ENCODE measurements at places on chromosomes 12 and 14. TPM values are rescaled to one million over a fixed set of nuclear protein-coding genes. Genes with fewer than 3 reads are reported as not detected.

DNA sequence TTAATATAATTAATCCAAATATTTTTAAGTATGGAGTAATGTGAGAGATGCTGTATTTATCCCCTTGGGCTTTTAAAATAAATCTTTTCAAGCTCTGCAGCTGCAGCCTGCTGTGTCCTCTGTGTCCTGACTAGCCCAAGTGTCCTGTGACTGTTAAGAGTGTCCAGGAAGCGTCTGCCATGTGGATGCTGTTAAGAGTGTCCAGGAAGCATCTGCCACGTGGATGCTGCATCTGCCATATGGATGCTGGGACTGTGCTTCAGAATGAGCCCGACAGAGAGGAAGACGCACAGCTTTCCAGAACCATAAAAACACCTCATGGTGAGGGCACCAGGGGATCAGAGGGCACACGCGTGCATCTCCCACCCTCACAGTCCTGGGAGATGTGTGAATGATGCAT is 307.2 kb downstream of the ADGRD1 start:
- H3K4me1 ChIP-seq = no peaks in the 10 kb centered on the region
- no peak for DNase-seq
- no peak overlapping the region for H3K4me3 ChIP-seq
- no peaks in the 10 kb centered on the region for H3K36me3 ChIP-seq
- no peaks in the 10 kb centered on the region for H3K27me3 ChIP-seq
- H3K27ac ChIP-seq = no peak overlapping the region

- no peaks in the 10 kb centered on the region for H3K27me3 ChIP-seq
- no peaks in the 10 kb centered on the region for H3K36me3 ChIP-seq
- no peak for DNase-seq
- H3K27ac ChIP-seq = no peak overlapping the region
- H3K4me1 ChIP-seq = no peaks in the 10 kb centered on the region
Observed at GRCh38 chr14:95198320-95198719, 41.0 kb upstream of the DICER1 start.

- peaks cover 4% of the 10 kb centered on the region for H3K36me3 ChIP-seq
- no peak overlapping the region for H3K27ac ChIP-seq
- DNase-seq = no peak
- no peaks in the 10 kb centered on the region for H3K27me3 ChIP-seq
- no peak overlapping the region for H3K4me3 ChIP-seq
Observed at GRCh38 chr12:1256991-1257390, 266.0 kb downstream of the ERC1 start.

- H3K4me3 ChIP-seq = no peak overlapping the region
- H3K4me1 ChIP-seq = peaks cover 26% of the 10 kb centered on the region
- peak; percentile 97 for DNase-seq
- H3K27ac ChIP-seq = peak overlapping the region; percentile 70
- H3K27me3 ChIP-seq = no peaks in the 10 kb centered on the region
Observed at GRCh38 chr14:68779761-68780323, 13.0 kb downstream of the ZFP36L1 start.

DNA sequence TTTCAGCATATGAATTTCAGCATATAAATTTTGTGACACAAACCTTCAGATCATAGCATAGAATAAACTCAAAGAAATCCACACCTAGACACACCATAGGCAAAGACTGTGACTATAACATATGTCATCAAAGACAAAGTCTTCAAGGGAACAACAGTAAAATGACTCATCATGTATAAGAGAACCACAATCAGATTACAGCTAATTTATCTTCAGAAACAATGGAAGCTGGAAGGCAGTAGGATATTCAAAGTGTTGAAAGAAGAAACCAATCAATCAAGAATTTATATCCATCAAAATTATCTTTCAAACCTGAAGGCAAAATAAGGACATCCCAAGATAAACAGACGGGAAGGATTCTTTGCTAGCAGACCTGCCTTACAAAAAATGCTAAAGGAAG is 29.0 kb downstream of the DLK1 start:
- H3K4me1 ChIP-seq = no peaks in the 10 kb centered on the region
- no peak overlapping the region for H3K4me3 ChIP-seq
- H3K36me3 ChIP-seq = no peaks in the 10 kb centered on the region
- H3K27me3 ChIP-seq = no peaks in the 10 kb centered on the region
- H3K27ac ChIP-seq = no peak overlapping the region
- DNase-seq = peak; percentile 18

Gene ABCC9
- 9.9 TPM for total RNA-seq

Gene KRT80
- total RNA-seq = 0.17 TPM

Gene CCDC196
- total RNA-seq = not detected

Gene TMEM119
- 358 TPM for total RNA-seq

All from fibroblast of lung (primary cell).